ENCODE measurements at places on chromosomes 5 and 9. TPM values are rescaled to one million over a fixed set of nuclear protein-coding genes. Genes with fewer than 3 reads are reported as not detected.
A peak's percentile ranks its signal among the peaks of the same experiment; 100 is the strongest.

DNA sequence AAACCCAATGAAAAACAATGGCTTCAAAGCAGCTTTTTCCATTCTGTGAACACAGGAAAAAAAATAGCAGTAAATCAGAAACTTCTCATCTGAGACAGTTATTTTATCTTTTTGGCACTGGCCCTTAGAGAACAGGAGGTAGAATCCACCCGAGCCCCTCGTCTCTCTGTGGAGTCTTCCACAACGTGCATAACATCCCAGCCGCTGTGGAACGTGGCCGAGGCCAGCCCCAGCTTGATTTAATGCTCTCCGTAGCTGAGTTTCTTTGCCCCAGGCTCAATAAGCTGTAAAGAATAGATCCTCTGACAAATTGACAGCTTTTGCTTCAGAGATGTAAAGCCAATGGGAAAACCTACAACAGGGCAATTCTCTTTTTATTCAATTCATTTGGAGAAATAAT lies 107.9 kb upstream of the DAP start:
- no peak for DNase-seq

GRCh38 chr5:1763548-1763911 lies 36.1 kb downstream of the MRPL36 start:
- peak; percentile 60 for DNase-seq

GRCh38 chr5:100519075-100519474 lies 16.1 kb upstream of the FAM174A start:
- no peak for DNase-seq

DNA sequence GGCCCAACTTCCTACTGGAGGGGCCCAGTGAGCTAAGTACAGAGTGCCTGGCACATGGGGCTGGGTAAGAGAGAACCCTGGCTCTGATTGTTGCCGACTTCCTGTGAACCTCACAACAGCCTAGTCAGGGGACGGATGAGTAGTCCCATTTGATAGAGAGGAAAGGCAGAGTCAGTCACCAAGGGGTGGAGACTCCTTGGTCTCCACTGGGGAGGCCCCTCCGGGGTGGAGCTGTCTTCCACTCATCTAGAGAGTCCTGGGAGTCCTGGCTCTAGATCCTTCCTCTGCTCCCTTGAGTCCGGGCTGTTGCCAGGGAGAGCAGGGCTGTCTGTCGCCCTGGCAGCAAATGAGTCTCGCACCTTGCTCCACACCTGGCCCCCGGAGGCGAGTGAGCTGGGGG lies 8.0 kb downstream of the GRK6 start:
- DNase-seq: no peak

- no peak for DNase-seq
Observed at GRCh38 chr5:123546657-123547056, 34.7 kb downstream of the CSNK1G3 start.

GRCh38 chr9:116791326-116791725 lies 104.2 kb downstream of the TRIM32 start:
- no peak for DNase-seq

GRCh38 chr9:36788534-36788933 lies 215.8 kb downstream of the MELK start:
- DNase-seq: no peak

GRCh38 chr5:10262995-10263394 lies 12.9 kb downstream of the CCT5 start:
- no peak for DNase-seq

GRCh38 chr9:38180656-38181055 lies 111.6 kb upstream of the SHB start:
- DNase-seq: no peak

The ZMYND19 gene
- 7.2 TPM for total RNA-seq

The IGFBPL1 gene
- total RNA-seq: 2.2 TPM
